ENCODE measurements at places on chromosomes 2 and 18.

GRCh38 chr2:170690640-170691039 lies 24.5 kb upstream of the SP5 start:
- DNase-seq, result no peak

- no peak for DNase-seq
Observed at GRCh38 chr2:23041443-23041842, 343.5 kb upstream of the KLHL29 start.

DNA sequence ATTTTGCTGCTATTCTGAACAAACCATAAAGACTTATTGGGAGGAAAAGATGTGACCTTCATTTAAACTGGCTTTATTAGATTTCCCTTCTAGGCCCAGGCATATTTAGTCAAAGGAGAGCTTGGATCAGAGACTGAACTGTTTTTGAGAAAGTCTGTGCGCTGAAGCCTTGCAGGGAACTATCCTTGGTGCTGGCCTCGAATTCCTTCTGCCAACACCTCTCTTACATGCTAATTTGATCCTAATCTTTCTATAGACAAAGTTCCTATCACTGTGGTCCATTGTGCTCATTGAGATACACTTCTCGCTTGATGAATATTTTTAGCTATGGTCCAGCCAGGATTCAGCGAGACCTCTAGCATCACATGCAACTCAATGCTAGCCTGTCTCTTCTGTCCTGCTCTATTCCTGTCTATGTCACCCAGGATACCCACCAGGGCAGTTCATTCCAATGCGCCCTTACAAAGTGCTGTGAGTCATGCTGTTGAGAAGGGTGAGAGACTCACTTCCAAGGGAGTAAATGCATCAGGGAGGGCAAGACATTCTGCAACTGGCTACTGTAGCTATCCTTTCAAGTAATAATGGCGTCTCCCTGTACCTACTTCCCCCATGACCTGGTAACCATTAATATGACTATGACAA lies 356.7 kb upstream of the LYPD1 start:
- DNase-seq, result no peak

DNA sequence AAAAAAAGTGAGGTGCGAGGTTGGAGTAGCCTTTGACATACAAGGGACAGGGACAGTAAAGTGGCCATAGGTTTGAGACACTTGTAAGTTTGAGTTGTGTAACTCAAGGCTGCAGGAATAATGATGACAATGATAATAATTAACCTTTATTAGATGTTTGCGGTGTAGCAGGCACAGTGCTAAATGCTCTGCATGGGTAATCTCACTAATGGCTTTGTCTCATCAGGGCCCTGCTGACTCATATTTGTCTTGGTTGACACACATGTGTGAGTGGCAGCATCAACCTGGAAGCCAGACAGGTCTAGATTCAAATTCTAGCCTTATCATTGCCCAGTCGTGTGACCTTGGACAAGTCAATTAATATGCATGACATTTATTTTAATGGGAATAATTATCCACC lies 126.2 kb downstream of the FSHR start:
- no peak for DNase-seq

DNA sequence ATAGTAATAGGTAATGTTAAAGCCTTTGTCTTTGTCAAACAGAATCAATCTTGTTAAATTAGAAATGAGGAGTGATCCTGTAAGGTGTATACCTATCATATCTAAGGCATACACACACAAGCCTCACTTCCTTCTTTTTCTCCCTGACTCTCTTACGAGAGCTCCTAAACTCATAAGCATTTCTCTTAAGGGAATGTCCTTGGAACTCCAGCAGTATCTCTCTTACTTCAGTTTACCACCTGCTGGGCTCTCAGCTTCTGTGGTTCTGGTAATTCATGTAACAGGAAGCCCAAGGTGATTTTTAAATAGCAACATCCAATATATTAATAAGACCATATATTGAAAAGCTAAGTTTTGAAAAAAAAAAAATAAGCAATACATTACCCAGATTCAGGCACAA lies 85.9 kb downstream of the UBE2E3 start:
- no peak for DNase-seq

DNA sequence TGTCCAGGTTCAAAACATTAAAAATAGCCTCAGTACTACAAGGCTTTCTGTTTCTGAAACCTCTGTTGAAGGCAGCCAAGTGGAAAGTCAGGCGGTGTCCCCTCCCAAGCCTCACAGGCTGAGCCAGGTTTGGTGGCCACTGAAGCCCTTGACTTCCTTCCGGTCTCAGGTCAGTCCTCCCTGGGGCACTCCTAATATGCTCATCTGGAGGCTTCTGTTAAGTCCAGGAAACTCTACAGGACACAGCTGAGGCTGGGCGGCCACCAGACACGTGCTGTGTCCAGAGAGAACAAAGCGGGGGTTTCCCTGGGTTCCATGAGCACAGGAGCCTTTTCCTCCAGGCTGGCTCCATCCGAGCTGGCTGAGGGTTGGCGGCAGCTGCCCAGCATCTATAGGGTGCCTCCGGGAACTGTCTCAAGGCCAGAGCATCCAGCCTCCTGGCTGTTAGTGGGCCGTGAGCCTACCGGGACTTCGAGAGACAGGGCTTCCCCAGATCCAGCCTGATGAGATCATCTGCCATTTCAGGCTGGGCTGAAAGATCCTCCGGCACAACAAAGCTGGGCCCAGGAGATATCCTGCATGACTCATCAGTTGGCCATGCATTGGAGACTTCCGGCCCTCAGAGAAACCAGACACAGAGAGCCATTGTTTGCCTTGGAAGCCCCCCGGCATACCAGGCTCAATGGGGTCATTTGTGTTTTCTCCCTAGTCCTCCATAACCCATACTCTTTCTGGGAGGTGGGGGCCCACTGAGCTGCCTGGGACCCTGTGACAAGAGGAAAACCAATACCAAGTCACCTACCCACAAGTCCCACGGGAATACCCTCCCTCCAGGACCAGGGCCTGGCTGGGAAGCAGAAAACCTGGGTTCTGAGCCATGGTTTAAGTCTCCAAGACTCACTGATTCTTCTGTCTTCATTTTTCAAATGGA lies 71.7 kb downstream of the HS1BP3 start:
- DNase-seq, result no peak

- no peak for DNase-seq
Observed at GRCh38 chr2:83186105-83186760, 1272.8 kb downstream of the SUCLG1 start.

DNA sequence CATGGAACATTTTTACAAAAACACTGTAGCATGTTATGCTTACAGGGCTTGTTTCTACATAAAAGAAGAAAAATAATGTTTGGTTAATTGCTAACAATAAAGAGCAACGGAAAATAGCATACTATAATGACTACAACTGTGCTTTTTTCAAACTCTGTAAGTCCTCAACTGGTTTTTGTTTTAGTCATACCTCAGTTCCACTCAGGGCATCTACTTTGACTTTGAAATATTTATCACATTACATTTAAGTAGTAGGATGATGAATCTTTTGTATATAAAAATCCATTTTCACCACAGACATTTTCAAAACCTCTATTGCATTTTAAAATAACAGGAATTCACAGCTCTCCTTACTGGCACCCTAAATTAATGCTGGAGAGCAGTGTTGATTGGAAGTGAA lies 8.3 kb downstream of the SATB2 start:
- no peak for DNase-seq

DNA sequence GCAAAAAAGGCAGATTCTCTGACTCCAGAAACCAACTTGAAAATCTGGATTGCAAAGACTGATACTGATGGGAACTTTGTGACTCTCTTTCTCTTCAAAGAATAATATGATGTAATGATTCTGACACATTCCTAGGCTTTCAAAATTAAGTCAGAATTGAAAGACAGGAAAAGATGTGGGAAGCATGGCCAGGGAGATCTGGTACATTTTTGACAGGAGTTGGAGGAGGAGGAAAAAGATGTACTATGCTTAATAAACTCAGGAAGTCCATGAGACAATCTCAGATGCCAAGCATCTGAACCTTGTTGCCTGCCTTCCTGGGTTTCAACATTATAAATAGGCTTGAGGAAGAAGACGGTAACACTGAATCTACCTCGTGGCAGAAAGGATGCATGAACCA lies 34.2 kb downstream of the KLF7 start:
- DNase-seq, result no peak

DNA sequence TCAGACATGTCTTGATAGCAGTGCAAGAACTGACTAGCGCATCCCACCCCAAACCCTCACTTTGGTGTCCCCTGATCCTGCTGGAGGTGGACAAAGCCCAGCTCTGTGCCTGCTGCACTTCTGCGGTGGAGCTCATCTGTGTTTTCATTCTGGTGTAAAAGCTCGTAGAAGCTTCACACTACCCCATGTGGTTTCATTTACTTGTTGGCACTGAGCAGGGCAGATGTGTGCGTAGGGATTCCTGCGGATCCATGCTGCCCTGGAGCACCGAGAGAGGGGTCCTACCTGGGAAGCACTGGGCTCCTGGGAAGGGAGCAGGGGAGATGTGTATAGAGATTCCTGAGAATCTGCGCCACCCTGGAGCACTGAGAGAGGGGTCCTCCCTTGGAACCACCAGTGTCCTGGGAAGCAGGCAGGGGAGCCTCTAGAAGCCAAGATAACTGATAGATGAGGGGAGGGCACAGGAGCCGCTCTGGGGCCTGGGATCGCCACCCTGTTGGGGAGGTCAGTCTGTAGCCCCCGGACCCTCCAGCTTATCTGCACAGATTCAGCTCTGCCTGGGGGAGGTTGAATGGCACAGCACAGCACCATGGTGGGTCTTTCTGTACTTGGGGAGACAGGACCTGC lies 106.9 kb upstream of the OTOS start:
- DNase-seq, result no peak

GRCh38 chr2:127860130-127860529 lies 2.2 kb upstream of the POLR2D start:
- DNase-seq, result no peak

DNA sequence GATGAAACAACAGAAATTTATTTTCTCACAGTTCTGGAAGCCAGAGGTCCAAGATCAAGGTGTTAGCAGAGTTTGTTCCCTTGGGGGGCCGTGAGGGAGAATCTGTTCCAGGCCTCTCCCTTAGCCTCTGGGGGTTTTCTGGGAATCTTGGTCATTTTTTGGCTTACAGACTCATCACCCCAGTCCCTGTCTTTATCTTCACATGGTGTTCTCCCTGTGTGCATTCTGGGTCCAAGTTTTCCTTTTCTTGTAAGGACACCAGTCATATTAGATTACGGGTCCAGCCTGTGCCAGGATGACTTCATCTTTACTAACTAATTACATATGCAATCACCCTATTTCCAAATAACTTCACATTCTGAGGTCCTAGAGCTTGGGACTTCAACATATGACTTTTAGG lies 292.5 kb upstream of the TRIB2 start:
- DNase-seq, result no peak

- DNase-seq, result no peak
Observed at GRCh38 chr2:226738821-226739544, 60.6 kb downstream of the IRS1 start.

DNA sequence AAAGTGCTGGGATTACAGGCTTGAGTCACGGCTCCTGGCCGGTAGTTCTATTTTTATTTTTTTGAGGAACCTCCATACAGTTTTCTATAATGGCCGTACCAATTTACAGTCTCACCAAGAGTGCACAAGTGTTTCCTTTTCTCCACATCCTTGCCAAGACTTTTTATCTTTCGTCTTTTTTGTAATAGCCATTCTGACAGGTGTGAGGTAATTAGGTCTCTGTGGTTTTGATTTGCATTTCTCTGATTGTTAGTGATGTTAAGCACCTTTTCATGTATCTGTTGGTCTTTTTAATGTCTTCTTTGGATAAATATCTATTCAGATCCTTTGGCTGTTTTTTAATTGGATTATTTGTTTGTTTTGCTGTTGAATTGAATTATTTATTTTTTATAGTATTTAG lies 9.3 kb downstream of the ARMC9 start:
- no peak for DNase-seq

- no peak for DNase-seq
Observed at GRCh38 chr2:145599756-145600155, 1079.8 kb upstream of the ZEB2 start.

DNA sequence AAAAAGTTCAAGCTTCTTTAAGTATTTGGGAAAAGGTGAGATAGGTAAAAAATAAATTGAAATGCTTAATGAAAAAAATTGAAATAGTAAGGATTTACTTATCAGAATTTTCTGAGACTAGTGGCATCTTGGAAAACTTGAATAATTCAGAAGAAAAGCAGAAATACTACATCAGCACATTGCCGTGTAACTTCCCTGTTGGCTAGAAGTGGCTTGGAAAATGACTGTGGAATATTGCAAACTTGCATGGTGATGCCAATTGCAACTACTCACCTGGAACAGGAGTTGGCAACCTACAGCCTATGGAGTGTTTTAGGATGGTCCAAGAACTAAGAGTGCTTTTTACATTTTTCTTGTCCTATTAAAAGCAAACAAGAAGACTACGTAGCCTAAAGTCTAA lies 603.5 kb upstream of the VRK2 start:
- no peak for DNase-seq

DNA sequence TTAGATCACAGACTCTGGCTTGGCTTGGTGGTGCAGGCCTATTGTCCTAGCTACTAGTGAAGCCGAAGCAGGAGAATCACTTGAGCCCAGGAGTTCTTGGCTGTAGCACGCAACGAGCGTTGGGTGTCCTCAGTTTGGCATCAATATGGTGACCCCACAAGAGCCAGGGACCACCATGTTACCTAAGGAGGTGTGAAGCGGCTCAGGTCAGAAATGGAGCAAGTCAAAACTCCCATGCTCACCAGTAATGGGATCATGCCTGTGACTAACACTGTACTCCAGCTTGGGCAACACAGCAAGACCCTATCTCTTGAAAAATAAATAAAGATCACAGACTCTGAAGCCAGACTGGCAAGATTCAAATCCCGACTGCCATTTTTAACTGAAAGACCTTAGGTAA lies 1.7 kb upstream of the NOL10 start:
- no peak for DNase-seq

GRCh38 chr2:186255823-186256222 lies 230.2 kb upstream of the ZC3H15 start:
- no peak for DNase-seq

DNA sequence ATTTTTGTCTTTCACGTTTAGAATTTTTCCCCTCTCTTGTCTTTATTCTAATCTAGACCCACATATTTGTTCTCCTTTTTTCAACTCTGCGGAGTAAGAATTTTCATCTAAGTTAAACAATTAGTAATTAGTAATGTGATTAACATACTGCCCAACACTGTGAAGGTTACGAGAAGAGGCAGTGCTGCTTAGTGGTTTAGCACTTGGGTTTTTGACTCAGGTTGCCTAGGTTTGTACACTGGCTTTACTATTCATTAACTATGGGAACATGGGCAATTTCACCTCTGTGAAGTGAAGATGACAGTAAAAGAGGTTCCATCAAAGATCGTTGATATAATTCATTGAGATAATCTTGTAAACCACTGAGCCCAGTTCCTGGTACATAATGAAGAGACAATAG lies 82.2 kb upstream of the PNPT1 start:
- no peak for DNase-seq

GRCh38 chr2:145593991-145594614 lies 1074.2 kb upstream of the ZEB2 start:
- no peak for DNase-seq

Measured in CD8-positive, alpha-beta memory T cell (primary cell).